ENCODE measurements at places on chromosomes 5 and 9.

- DNase-seq = no peak
Observed at GRCh38 chr5:9564752-9565151, 18.9 kb upstream of the SEMA5A start.

- no peak for DNase-seq
Observed at GRCh38 chr9:127720031-127720864, 4.4 kb downstream of the TTC16 start.

GRCh38 chr5:75475364-75475763 is 36.1 kb downstream of the CERT1 start:
- no peak for DNase-seq

- DNase-seq = no peak
Observed at GRCh38 chr5:13632676-13633075, 311.8 kb downstream of the DNAH5 start.

DNA sequence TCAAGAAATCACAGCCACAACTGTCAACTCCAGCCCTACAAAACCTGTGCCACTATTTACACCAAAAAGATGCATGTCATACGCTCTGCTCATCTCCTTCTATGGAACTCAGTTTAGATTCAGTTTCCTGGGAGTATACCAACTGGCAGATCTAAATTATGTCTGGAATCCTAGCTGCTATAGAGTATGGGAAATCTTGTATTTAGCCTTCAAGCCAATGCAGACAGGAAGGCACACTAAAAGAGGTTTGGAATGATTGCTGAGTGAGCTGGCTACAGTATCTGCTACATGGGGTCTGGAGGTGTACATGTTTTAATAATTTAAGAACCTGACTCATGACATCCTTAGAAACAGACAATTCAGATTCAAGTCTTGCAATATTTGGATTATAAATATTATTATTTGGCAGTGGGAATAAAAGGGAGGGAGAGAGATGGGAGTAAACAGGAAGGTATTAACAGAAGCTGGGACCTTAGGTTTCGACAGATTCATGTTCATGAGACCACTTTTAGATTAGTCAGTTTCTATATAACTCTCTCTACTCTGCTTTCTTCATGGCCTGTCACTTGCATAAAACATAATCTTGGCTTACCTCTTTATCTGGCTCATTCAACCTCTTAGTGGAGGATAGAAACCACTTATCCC is 178.8 kb upstream of the HAPLN1 start:
- DNase-seq = no peak

- no peak for DNase-seq
Observed at GRCh38 chr5:74576941-74577456, 63.5 kb downstream of the ENC1 start.

GRCh38 chr5:172594431-172594830 is 46.6 kb upstream of the NEURL1B start:
- no peak for DNase-seq

GRCh38 chr5:139705191-139705590 is 57.0 kb downstream of the CXXC5 start:
- no peak for DNase-seq

GRCh38 chr9:114501796-114502682 is 3.2 kb downstream of the WHRN start:
- DNase-seq = peak; percentile 22

DNA sequence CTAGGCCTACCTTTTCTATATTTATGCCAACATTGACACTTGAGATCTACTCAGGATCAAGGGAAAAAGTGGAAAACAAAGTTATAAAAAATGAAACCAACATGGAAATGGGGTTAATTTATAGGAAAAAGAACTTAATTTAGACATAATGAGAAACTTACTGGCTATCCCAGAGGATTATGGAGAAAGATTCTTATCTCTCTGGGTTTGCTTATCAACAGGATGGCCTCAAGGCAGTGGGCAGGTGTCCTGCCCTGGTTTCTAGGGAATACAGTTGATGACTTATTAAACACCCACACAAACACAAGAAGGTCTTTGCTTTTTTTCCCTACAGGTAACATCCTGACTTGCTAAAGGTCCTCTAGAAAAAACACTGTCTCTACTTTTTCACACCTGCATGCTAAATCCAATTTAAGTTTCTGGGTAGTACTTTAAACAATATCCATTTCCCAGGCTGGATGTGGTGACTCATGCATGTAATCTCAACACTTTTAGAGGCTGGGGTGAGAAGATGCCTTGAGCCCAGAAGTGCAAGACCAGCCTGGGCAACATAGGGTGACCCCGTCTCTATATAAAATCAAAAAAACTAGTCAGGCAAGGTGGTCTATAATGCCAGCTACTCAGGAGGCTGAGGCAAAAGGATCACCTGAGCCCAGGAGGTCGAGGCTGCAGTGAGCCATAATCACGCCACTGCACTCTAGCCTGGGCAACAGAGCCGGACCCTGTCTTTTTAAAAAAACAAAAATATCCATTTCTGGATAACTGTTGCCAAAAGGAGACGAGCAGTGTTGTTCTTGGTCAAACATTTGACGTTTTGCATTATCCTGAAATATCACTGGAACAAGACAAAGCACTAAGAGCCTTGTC is 6.6 kb upstream of the ZNF608 start:
- no peak for DNase-seq

DNA sequence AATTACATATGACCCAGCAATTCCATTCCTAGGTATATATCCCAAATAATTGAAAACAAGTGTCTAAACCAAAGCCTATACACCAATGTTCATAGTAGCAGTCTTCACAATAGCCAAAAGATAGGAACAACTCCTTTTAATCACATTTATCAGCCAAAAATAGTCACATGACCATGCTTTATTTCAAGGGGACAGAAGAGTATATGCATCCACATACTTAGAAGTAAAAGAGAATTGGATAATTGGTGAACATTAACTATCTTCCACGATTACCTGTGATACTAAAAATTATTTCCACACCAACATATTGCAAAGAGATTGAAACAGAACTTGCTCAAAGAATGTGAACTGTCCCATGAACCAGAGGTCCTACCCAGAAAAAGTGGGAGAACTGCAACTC is 51.8 kb upstream of the FOXE1 start:
- DNase-seq = no peak

- no peak for DNase-seq
Observed at GRCh38 chr5:170917113-170917512, 55.3 kb downstream of the RANBP17 start.

GRCh38 chr5:76457674-76458485 is 54.8 kb downstream of the IQGAP2 start:
- DNase-seq = no peak

- no peak for DNase-seq
Observed at GRCh38 chr5:167271081-167271480, 1020.4 kb upstream of the WWC1 start.

DNA sequence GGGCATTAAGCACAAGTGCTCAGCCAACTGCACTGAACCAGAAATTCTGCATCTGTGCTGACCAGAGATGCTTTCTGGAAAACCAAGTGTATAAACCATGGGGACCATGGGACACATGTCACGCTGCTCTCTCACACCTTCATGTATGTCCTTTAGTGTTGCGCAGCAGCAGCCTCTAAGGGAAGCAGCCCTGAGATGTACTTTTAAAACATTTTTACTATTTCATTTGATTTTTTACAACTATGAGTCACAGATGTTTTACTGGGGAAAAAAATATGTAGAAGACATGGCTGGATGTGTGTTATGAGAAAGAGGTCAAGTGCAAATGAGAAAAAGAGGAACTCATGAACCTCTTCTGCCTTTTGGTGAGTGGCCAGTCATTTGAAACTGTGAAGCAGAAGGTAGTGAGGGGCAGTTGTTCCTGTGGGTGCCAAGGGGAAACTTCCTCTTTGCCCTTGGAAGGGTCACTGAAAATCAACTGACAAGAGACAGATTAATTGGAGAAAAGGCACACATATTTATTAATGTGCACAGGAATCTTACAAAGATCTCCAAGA is 31.4 kb upstream of the SYK start:
- no peak for DNase-seq

DNA sequence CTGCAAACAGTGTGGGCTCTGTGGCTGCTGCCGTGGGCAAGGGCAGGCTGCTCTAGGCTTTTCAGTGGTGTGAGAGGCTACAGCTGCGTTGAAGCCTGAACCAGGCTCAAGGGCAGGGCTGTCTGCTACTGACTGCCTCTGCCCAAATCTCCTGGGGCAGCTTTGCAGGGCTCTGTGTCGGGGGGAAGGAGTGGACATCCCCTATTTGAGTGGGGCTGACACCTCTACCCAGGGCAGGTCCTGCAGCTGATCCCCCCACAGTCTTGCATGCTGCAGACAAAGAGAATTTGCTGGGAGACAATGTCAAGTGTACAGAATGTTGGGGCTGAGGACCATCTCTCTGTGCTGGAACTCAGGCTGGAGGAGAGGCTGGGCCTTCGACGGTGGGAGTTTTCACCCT is 240.2 kb downstream of the PBX3 start:
- DNase-seq = no peak

GRCh38 chr9:123716339-123716945 is 213.5 kb downstream of the DENND1A start:
- no peak for DNase-seq

DNA sequence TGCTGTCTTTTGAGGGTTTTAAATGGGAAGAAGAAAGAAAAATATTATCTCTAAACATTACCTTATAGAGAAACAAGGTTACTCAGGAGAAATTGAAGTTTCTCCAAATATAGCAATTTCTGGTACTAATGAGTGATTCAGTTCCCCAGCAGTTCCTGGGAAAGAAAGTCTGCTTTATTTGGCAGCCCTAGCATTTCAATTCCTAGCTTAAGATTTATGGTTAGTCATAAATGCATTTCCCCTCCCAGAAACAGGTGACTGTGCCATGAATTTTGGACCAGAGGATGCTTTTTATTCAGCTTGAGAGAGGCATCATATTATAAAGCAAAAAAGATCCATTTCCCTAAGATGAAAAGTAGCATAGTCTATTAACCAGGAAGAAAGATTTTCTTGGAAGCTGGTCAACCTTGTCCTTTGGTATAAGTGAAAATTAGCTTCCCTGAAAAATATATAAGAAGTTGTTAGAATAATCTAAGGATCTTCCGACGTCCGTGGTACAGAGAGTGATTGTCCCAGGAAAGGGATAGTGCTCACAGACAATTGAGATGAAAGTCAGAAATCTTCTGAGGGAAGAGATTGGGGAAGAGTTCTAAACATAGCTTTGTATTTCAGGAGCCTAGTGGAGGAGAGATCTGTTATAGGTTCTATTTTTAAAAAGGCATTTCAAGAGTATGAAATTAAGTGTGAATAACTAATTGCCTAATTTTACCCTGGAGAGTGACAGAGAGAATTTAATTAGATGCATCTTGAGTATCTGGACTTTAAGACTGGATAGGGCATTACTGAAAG is 164.9 kb downstream of the ESM1 start:
- DNase-seq = no peak

GRCh38 chr5:160419458-160420330 is 813 bp upstream of the SLU7 start:
- no peak for DNase-seq

GRCh38 chr5:108334225-108334624 is 47.7 kb downstream of the FBXL17 start:
- no peak for DNase-seq

DNA sequence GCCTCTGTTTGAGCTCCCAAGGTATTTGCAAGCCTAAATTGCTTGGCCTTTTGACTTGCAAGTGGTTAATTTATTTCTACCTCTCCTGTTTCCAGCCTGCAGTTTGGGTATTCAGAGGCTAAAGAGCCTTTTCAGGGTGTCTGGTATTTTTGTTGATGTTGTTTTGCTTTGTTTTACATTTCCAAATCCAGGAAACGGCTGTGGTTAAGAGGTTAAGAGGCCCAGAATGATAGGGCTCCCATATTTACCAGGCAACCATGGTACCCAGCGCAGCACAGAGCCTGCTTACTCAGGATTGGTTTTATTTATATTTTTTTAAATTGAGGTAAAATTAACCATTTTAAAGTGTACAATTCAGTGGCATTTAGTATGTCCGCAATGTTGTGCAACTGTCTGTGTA is 92.1 kb downstream of the PDZD2 start:
- DNase-seq = no peak

- DNase-seq = no peak
Observed at GRCh38 chr5:15687401-15687800, 187.4 kb downstream of the FBXL7 start.

DNA sequence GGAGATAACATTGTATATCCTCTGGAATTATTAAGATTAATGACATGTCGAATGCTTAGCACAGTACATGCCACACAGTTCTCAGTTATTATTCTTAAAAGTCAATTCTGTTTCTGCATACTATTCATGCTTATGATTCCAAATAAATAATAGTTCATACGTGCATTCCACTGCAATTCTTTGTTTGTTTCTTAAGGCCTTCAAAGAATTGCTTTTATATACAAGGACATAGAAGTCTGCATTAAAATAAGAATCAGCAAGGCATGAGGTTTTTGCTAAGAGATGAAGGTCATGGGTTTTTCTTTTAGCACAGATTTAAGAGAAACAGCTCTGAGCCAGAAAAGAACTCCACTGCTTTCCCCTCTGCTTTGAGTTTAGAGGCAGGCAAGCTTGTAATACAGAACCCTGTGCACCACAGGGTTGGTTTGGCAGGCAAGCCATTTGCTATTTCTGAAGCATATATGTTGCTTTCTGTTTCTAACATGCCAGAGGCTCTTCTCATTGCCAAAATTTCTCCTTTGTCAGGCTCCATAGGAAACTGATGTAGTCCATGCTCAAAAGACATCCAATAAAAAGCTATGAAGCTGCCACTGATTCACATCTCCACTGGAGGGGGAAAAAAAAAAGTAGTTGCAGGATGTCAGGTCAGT is 420.6 kb upstream of the TYRP1 start:
- DNase-seq = no peak

DNA sequence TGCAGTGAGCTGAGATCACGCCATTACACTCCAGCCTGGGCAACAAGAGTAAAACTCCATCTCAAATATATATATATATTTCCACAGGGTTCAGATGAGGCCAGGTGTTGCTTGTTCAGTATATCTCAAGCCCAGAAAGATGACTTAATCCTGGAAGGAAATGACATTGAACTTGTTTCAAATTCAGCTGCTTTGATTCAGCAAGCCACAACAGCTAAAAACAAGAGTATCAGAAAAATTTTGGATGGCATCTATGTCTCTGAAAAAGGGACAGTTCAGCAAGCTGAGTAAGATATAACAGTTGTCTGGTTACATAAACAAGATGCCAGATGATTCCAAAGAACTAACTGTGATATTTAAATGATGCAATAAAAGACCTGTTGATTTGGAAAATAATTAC is 352.0 kb downstream of the KCTD16 start:
- DNase-seq = no peak

DNA sequence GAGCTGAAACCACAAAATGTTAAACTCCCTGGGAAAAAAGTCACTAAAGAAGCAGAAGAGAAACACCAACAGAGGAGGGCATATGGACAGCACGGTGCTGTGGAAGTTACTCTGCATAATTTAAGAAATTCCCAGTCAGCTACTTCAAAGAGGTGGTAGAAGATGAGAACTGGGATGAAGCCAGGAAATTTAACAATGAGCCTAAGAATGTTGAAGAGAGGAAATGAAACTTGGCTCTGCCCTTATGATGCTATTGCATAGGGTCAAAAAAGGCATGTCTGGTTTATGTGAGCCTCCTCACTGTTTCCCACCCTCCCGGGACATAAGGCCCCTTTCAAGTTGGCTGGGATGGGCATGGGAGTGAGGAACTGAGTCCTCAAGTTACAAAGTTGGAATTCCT is 25.4 kb upstream of the SNX18 start:
- no peak for DNase-seq

GRCh38 chr5:34034534-34035327 is 8.3 kb downstream of the C1QTNF3 start:
- no peak for DNase-seq

- DNase-seq = no peak
Observed at GRCh38 chr5:136768457-136768856, 403.1 kb upstream of the TRPC7 start.

GRCh38 chr5:2677689-2678088 is 73.8 kb downstream of the IRX2 start:
- no peak for DNase-seq
